ENCODE measurements at places on chromosomes 3 and 15. TPM values are rescaled to one million over a fixed set of nuclear protein-coding genes. Genes with fewer than 3 reads are reported as not detected.

The WNT5A gene
- total RNA-seq: 34.6 TPM

The KIF9 gene
- total RNA-seq: 5.6 TPM

The CGGBP1 gene
- 83.6 TPM for total RNA-seq

The PEX5L gene
- total RNA-seq: not detected

The LMCD1 gene
- total RNA-seq: 69.8 TPM

The EPHA3 gene
- total RNA-seq: 0.94 TPM

The SAMD7 gene
- not detected for total RNA-seq

The LSAMP gene
- total RNA-seq: under 0.01 TPM

The ITGA11 gene
- total RNA-seq: not detected

The NR1I2 gene
- not detected for total RNA-seq

DNA sequence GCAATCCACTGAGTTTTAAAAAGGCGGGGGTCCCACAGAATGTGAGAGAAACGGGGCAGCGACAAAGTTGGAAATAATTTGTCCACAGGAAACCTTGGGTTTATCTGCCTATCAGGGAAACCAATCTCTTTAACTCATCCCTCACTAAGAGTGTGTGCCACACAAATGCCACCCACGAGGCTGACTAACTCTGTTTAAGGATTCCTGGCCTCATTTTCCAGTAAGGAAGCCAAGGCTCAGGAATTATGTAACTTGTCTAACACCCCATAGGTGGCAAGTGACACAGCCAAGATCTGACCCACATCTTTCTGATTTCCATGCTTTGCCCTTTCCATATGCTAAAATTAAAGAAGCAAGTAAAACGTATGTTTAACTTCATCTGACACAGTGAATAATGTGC lies 263.2 kb downstream of the CNTN3 start:
- H3K4me1 ChIP-seq: no peaks in the 10 kb centered on the region
- DNase-seq: no peak
- no peaks in the 10 kb centered on the region for H3K27me3 ChIP-seq
- no peak overlapping the region for H3K4me3 ChIP-seq

GRCh38 chr3:20905210-20905805 lies 719.3 kb upstream of the SGO1 start:
- H3K27me3 ChIP-seq: no peaks in the 10 kb centered on the region
- no peaks in the 10 kb centered on the region for H3K4me1 ChIP-seq
- H3K36me3 ChIP-seq: no peaks in the 10 kb centered on the region
- H3K27ac ChIP-seq: no peak overlapping the region

GRCh38 chr15:62601777-62602545 lies 436.9 kb upstream of the C2CD4B start:
- H3K4me1 ChIP-seq: peaks cover 9% of the 10 kb centered on the region
- no peaks in the 10 kb centered on the region for H3K27me3 ChIP-seq
- no peak overlapping the region for H3K27ac ChIP-seq
- no peak for DNase-seq
- no peaks in the 10 kb centered on the region for H3K36me3 ChIP-seq

DNA sequence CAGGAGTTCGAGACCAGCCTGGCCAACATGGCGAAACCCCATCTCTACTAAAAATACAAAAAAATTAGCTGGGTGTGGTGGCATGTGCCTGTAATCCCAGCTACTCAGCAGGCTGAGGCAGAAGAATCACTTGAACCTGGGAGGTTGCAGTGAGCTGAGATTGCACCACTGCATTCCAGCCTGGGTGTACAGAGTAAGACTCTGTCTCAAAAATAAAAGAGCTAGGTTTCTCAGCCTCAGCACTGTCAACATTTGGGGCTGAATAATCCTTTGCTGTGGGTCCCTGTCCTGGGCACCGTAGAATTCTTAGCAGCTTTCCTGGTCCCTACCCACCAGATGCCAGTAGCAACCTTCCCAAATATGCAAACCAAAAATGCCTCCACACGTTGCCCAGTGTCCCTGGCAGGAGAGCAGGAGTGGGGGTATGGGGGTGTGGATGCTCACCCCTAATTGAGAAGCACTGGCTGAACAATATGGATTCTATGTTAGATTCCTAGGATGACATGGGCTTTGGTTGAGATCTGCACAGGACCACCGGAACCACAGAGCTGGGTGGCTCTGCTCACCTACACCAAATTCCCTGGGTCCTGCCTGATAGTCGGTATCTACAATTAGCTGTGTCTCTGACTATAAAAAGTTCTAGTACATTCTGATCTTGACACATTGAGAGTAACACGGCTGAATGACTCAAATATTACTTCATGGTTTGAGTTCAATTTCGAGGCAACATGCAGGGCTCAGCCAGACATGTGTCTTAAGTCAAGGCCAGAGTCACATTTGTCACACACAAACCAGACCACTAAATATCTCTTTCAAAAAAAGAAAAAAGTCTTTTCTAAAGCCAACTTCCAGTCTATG lies 577.0 kb upstream of the MDFIC2 start:
- H3K4me3 ChIP-seq: no peak overlapping the region
- no peak for DNase-seq
- H3K27ac ChIP-seq: no peak overlapping the region
- no peaks in the 10 kb centered on the region for H3K36me3 ChIP-seq
- no peaks in the 10 kb centered on the region for H3K27me3 ChIP-seq

- no peaks in the 10 kb centered on the region for H3K4me1 ChIP-seq
- H3K36me3 ChIP-seq: no peaks in the 10 kb centered on the region
- no peak overlapping the region for H3K4me3 ChIP-seq
- H3K27me3 ChIP-seq: no peaks in the 10 kb centered on the region
- DNase-seq: no peak
These were observed 60.1 kb downstream of the SLCO3A1 start for GRCh38 chr15:91913560-91913959.

DNA sequence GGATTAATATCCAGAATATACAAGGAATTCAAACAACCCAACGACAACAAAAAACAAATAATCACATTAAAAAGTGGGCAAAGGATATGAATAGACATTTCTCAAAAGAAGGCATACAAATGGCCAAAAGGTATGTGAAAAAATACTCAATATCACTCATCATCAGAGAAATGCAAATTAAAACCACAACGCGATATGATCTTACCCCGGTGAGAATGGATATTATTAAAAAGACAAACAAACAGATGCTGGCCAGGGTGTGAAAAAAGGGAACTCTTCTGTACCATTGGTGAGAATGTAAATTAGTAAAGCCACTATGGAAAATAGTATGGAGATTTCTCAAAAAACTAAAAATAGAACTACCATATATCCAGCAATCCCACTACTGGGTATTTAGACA lies 43.5 kb upstream of the MEF2A start:
- DNase-seq: no peak
- H3K4me3 ChIP-seq: no peak overlapping the region
- no peaks in the 10 kb centered on the region for H3K4me1 ChIP-seq
- no peaks in the 10 kb centered on the region for H3K36me3 ChIP-seq
- no peaks in the 10 kb centered on the region for H3K27me3 ChIP-seq

GRCh38 chr15:70873232-70874054 lies 18.8 kb downstream of the THAP10 start:
- no peaks in the 10 kb centered on the region for H3K36me3 ChIP-seq
- DNase-seq: no peak
- peaks cover 15% of the 10 kb centered on the region for H3K4me1 ChIP-seq
- no peak overlapping the region for H3K27ac ChIP-seq

DNA sequence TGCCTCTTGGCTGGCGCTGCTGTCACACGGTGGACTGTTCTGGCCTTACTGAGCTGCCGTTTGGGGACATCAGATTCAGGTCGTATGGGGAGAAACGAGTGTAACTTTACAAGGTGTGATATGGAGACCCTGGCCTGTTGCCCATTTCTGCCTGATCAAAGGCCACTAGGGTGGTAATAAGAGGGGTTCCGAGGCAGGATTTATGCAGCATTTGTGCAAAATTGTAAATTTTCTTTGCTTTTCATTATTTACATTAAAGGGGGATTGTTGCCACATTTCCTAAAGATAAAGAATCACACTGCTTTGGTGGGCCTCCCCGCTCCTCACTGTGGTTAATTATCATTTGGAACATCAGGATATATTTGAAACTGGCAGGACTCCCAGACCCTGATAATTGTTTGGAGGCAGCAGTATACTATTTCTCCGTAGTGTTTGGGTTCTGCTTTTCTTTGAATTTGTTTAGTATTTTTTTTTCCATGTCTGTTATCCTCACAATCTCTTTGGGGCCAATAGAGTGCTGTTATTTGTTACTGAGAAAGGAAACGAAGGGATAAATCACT lies 891 bp downstream of the NXPE3 start:
- peaks cover 18% of the 10 kb centered on the region for H3K4me1 ChIP-seq
- peak overlapping the region; percentile 88 for H3K4me3 ChIP-seq
- no peaks in the 10 kb centered on the region for H3K27me3 ChIP-seq
- H3K36me3 ChIP-seq: peaks cover 28% of the 10 kb centered on the region
- DNase-seq: peak; percentile 26

DNA sequence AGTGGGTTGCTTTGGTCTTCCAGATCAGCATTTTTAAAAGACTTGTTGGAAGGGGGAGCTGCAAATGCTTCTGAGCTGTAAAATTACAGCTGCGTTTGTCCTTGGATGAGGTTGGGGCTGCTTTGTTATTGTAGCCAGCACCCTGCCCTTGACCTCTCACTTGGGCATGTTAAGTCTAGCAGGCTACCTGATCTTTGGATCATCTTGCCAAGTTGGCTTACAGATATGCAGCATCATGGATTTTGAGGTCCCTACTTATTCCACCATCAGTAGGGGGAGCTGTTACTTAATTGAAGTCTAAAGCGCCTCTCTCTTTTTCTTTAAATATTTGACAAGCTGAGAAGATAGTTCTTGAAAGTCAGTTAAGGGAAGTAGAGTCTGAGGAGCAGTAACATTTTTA lies 793.0 kb downstream of the MCTP2 start:
- H3K27me3 ChIP-seq: no peaks in the 10 kb centered on the region
- H3K4me1 ChIP-seq: peaks cover 4% of the 10 kb centered on the region
- H3K36me3 ChIP-seq: no peaks in the 10 kb centered on the region
- no peak overlapping the region for H3K27ac ChIP-seq

- no peaks in the 10 kb centered on the region for H3K4me1 ChIP-seq
- no peak overlapping the region for H3K27ac ChIP-seq
- DNase-seq: no peak
- no peaks in the 10 kb centered on the region for H3K36me3 ChIP-seq
- no peak overlapping the region for H3K4me3 ChIP-seq
These were observed 61.4 kb upstream of the ARHGEF26 start for GRCh38 chr3:154059833-154060232.

All from SJCRH30 (cell line).